ENCODE measurements at places on chromosomes 4 and X.

GRCh38 chrX:40100141-40100536, 2.4 kb upstream of the BCOR start:
- peak; percentile 10 for DNase-seq

GRCh38 chr4:67087897-67088296, 457.4 kb downstream of the CENPC start:
- peak; percentile 34 for DNase-seq

GRCh38 chr4:26235500-26235899, 85.3 kb upstream of the RBPJ start:
- peak; percentile 84 for DNase-seq

- DNase-seq: peak; percentile 84
Observed at GRCh38 chr4:139176302-139177048, 543 bp downstream of the ELF2 start.

All from cardiac fibroblast (primary cell).